ENCODE measurements at places on chromosomes 6 and 20.

DNA sequence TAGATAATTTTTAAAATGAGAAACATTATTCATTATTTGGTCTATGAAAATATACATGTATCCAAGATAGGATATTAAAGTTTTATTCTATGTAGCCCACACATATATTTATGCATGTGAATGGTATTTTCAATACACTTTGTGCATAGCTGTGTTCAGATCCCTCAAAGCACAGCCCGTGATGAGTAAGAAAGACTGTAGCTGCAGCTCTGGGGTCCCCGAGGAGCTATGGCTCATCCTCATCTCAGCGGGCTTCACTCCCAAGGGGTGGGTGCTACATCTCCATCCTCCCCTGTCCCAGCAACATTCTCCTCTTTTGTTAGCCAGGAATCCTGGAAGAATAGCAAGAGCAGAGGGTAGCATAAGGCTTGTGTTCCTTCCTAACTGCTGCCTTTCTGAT lies 130.8 kb downstream of the SAMD5 start:
- no peak for DNase-seq

DNA sequence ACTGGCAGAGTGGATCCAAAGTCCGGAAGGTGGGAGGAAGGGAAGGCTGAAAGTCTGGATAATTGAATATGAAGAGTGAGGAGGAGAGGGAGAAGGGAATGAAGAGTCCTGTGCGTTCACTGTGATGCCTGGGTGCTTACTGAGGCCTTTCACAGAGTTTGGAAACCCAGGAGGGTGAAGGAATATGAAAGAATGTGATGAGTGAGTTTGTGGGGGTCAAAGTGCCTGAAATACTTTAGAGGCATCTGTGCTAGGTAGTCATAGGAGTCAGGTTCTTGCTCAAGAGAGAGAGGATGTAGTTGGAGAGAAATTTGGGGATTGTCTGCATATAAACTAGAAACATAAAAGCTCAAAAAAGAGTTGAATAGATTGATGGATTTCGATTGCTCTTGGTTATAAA lies 20.7 kb downstream of the NKX2-4 start:
- no peak for DNase-seq

GRCh38 chr6:32972353-32973143 lies 4.2 kb downstream of the BRD2 start:
- no peak for DNase-seq

- no peak for DNase-seq
Measured at GRCh38 chr6:26593278-26594130, 3.2 kb upstream of the ABT1 start.

DNA sequence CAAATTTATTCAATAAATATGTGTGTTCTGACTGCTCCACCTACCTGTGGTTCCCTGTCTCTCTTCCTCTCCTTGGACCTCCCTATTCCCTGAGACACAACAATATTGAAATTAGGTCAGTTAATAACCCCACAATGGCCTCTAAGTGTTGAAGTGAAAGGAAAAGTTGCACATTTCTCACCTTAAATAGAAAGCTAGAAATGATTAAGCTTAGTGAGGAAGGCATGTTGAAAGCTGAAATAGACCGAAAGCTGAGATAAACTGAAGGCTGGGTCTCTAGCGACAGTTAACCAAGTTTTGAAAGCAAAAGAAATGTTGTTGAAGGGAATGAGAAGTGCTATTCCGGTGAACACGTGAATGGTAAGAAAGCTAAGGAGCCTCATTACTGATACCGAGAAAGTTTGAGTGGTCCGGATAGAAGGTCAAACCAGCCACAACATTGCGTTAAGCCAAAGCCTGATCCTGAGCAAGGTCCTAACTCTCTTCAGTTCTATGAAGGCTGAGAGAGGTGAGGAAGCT lies 34.1 kb downstream of the UST start:
- DNase-seq: no peak
